Kidney glomerular epithelial cell (primary cell): ENCODE measurements at places on chromosomes 2 and 18.

- DNase-seq = no peak
Observed at GRCh38 chr2:194060269-194060668, 1596.8 kb upstream of the SLC39A10 start.

- no peak for DNase-seq
Observed at GRCh38 chr2:203867561-203868200, at the start of gene CTLA4. CTLA4 (plus strand) TSS chr2:203867771; CDS start chr2:203867943, 172 bp downstream.

GRCh38 chr2:204042401-204042800 is 105.8 kb downstream of the ICOS start:
- no peak for DNase-seq

GRCh38 chr18:8525692-8526091 is 83.5 kb upstream of the RAB12 start:
- DNase-seq = no peak

GRCh38 chr2:175154661-175155082 is 13.3 kb downstream of the ATF2 start:
- peak; percentile 26 for DNase-seq

GRCh38 chr2:59034837-59035236 is 793.7 kb upstream of the FANCL start:
- DNase-seq = no peak

DNA sequence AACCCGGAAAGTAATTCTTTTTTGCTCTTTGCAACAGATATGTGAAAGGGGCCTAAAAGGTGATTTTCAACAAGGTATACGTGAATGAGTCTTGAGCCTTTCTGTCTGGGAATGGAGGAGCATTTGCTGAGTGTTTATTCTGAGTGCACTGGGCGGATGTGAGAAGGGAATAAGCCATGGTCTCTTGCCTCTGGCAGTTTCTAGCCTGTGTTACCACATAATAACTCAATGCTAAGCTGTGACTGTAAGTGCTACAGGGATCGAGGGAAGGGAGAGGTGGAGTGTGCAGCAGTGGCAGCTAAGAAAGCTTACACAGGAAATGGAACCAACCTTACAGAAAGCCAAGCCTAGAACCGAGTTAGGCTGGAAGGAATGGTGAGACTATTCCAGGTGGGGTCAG is 444.3 kb downstream of the SLC4A3 start:
- no peak for DNase-seq

DNA sequence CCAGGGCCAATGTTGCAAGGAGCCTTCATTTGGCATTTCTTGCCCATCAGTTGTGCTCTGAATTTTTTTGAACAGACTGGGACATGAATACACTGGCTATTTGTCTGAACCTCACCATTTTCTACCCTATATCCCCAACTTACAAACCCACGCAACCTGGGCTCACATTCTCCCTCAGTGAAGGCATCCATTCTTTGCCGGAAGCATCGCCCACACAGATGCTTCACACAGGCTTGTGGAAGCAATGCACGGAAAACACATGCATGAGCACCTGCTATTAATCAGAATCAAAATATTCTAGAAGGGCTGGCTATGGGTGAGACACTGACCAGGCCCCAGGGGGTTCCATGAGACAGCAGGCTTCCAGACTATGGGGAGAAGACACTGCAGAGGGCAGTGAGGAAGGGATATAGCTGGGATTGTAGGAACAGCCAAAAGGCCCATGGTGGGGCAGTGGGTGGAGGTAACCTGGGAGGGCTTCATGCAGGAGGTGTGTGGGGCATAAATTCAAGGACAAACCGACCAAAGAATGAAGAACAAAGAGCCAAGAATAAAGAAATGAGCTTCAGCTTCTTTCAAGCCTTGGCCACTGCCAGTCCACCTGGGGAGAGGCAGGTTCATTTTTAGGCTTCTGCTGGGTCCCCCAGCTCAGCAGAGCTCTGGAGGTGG is 261.5 kb downstream of the CELF4 start:
- no peak for DNase-seq

DNA sequence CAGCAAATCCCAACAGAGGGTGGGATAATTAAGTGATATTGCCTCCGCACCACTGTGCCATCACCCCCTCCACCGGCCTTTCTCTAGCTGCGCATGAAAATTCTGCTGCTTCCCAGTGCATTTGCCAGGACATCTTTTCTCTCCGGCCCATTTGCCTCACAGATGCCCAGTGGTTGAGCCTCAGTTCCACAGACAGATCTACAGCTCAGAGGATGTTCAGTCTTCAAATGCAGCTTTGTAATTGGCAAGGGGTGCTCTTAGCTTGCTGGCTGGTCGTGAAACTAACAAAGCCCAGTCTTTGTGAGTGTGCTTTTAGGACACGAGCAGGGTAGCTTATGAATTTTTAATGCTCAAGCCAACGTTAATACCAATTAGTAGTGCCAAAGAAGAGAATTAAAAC is 253.3 kb upstream of the REV1 start:
- DNase-seq = no peak

DNA sequence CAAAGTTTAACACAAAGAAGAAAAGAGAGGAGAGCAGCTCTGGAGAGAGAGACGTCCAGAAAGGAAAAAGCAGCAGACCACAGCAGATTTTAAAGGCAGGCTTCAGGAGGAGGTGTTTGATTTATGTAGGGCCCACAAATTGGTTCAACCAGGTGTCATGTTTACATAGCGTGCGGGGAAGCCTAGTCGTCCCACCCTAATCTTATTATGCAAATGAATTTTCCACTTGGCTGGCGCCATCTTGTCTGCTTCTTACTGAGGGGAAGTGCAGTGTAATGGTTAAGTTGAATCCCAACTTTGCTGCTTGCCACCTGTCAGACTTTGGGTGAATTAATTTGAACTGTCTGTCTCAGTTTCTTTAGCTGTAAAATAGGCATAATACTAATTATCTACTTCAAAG is 282.4 kb upstream of the CYRIA start:
- DNase-seq = no peak
